GM23338 (cell line): ENCODE measurements at places on chromosomes 13 and 19. TPM values are rescaled to one million over a fixed set of nuclear protein-coding genes. Genes with fewer than 3 reads are reported as not detected.

GRCh38 chr19:17409990-17410389 lies 4.6 kb upstream of the BST2 start:
- no peak for DNase-seq
- H3K27me3 ChIP-seq = peaks cover 14% of the 10 kb centered on the region
- peaks cover 25% of the 10 kb centered on the region for H3K4me1 ChIP-seq
- no peak overlapping the region for H3K27ac ChIP-seq

The ZNF429 gene
- 12.6 and 13.4 TPM in 2 replicates for polyA plus RNA-seq

DNA sequence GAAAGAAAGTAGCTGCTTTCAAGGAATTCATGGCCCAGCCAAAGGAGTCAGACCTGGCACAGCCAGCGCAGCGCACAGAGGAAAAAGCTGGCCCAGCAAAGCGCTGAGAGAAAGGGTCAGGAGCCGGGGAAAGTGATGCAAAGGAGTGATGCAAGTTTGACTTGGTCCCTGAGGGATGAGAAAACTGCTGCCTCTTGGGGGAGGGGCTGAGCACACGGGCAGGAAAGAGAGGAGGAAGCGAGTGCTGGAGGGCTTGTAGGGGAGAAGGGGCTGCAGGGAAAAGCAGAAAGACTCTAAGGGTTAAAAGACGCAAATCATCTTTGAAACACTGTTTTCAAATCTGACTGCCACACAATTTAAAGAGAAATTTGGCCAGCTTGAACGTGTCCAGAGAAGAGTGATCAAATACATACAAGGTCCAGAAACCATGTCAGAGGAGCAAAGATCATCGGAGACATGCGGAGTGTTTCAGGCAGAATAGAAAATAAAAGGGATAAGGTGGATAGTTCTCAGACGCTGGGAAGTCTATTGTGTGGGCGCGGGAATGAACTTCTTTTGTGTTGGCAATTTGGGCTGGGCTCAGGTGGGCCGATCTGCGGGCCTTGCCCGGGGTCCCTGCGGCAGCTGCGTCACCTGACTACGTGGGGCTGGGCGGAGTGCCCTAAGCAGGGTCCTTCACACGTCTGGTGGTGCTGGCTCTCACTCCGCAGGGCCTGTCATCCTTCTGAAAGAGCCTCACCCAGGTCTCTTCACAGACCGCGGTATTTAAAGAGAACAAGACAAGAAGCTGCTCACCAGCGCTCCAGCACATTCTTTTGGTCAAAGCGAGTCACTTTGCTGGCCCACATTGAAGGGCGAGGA lies 18.1 kb downstream of the N4BP2L1 start:
- H3K4me3 ChIP-seq = peak overlapping the region; percentile 56
- H3K36me3 ChIP-seq = no peaks in the 10 kb centered on the region
- H3K4me1 ChIP-seq = peaks cover 17% of the 10 kb centered on the region
- peaks cover 5% of the 10 kb centered on the region; the same call in 1 of the 2 replicates for H3K27me3 ChIP-seq
- peak; percentile 94 for DNase-seq

DNA sequence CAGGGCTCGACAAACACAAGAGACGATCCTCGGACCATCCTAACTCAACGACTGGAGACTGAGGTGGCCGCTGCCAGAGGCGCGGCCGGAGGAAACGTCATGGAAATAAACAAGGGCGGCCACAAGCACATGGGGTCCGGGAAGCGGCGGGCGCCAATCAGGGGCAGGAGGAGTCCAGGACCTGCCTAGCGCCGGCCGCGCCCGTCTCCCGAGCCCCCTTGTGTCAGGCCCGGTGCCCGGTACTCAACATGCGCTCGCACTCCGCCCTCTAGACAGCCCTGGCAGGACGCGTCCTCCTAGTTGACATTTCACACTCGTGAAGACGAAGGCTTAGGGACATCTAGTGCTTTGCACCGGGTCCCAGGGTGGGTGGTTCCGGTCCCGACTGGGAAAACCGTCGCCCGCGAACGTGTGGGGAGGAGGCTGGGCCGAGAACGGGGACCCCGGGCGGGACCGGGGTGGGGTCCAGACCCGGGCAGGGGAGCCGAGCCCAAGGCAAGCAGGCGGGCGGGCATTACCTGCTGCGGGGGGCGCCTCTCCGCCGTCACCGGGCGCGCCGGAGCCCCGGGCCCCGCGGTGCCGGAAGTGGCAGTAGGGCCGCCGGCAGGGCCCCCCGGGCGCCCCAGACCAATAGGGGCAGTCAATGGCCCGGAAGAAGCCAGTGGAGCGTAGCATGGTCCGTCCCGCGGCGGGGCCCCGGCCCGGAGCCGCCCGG lies 442 bp downstream of the REXO1 start:
- peaks cover 3% of the 10 kb centered on the region; the same call in 1 of the 2 replicates for H3K4me1 ChIP-seq
- H3K27ac ChIP-seq = peak overlapping the region; percentile 74
- H3K4me3 ChIP-seq = peak overlapping the region; percentile 96
- DNase-seq = peak; percentile 76
- H3K36me3 ChIP-seq = no peaks in the 10 kb centered on the region

- H3K4me3 ChIP-seq = no peak overlapping the region
- no peaks in the 10 kb centered on the region for H3K27me3 ChIP-seq
- no peaks in the 10 kb centered on the region for H3K36me3 ChIP-seq
- no peak overlapping the region for H3K27ac ChIP-seq
- DNase-seq = peak; percentile 24
These were observed 651.2 kb downstream of the SLITRK6 start for GRCh38 chr13:85148009-85148408.

DNA sequence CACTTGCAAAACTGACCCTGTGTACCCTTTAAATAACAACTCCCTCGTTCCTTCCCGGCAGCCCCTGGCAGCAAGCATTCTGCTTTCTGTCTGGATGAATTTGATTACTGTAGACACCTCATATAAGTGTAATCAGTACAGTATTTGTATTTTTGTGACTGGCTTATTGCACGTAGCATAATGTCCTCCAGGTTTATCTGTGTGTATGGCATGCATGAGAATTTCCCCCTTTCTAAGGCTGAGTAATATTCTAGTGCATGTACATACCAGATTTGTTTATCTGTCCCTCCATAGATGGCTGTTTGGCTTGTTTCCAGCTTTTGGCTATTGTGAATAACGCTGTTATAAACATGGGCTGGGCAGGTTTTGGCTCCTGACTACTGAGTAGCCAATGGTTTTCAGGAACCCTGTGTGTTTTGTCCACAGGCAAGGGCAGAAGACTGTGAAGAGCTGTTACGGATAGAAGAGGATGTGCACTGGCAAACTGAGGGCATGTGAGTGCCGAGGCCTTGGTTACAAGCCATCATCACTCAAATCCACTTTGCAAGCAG lies 98.0 kb downstream of the ESD start:
- DNase-seq = no peak
- H3K36me3 ChIP-seq = peaks cover 10% of the 10 kb centered on the region; the same call in 1 of the 2 replicates
- no peaks in the 10 kb centered on the region for H3K27me3 ChIP-seq
- H3K4me1 ChIP-seq = no peaks in the 10 kb centered on the region
- no peak overlapping the region for H3K27ac ChIP-seq

The PDX1 gene
- not detected in 2 replicates for polyA plus RNA-seq
